ENCODE measurements at places on chromosomes 3 and 15.

DNA sequence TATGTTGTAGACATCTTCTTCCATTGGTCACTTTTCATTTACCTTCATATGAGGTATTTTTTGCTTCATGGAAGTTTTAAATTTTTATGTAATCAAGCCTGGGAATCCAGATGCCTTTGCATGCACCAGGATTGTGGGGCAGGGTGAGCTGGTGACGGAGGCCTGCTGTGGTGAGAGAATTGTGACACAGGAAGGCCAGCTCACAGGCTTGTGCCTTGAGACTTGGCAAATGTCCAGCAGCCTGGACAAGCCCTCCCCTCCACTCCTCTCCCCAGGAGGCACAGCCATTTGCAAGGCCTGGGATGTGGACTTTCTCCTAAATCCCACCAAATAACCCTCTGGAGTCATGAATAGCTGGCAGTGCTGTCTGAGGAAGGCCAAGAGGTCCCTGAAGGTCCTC, 67.4 kb downstream of the RHCG start:
- peak; percentile 25 for DNase-seq

GRCh38 chr15:70608144-70608543, 155.2 kb downstream of the UACA start:
- DNase-seq, result no peak

GRCh38 chr3:14324224-14324944, 78.0 kb upstream of the SLC6A6 start:
- no peak for DNase-seq

DNA sequence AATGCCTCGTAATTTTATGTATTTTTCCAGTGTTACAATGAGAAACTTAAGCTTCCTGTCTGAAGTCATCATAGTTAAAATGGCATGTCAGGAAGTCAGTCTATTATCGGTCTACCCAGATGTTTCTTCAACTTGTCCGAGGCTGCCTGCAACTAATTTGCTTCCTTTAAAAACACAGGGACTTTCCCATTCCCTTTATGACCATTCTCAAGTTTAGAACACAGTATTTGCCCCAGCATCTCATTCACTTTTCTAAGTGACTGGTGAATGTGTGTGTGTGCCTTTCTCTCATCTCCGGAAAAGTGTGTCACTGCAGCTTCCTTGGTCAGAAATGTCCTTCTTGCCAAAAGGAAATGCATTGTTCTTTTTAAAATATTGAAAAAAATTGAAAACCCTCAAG, 466.6 kb downstream of the RAP2B start:
- DNase-seq, result peak; percentile 68

- no peak for DNase-seq
These were observed 480.1 kb upstream of the SGO1 start for GRCh38 chr3:20666091-20666490.

- no peak for DNase-seq
These were observed 110.0 kb upstream of the CDIN1 start for GRCh38 chr15:36469311-36469966.

DNA sequence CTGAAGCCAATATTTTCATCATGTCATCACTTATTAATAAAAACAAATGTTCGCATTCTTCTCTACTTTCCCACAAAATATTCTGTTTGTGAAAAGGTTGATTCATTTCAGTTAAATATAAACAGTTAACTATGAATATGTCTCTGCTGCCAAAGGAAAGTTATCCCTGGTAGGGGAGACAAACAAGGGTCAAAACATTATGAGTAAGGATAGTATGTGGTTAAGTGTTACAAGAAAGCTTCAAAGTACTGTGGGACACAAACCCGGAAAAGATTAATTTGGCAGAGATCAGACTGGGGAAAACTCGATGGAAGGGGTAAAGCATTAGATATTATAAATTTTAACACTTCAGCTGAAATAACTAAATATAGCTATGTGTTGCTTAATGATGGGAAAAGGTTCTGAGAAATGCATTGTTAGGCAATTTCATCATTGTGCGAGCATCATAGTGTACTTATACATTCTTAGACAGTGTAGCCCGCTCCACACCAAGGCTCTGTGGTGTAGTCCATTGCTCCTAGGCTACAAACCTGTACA, 436.5 kb upstream of the TBL1XR1 start:
- no peak for DNase-seq

- no peak for DNase-seq
These were observed 26.1 kb downstream of the GBE1 start for GRCh38 chr3:81735334-81735733.

DNA sequence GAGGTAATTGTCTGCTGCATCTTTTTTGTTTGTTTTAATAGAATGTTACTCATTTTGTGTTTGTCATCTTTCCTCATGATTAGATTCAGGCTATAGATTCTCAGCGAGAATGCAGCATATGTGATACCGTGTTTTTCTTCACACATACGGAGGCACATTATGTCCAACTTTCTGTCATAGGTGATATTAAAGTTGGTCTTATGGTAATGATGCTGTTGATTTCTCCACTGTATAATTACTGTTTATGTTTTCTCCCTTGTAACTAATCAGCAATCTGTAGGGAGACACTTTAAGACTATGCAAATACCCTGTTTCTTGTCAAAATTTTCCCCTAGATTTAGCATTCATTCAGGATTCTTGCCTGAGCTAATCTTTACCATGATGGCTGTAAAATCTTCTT, 87.6 kb downstream of the CLDN1 start:
- no peak for DNase-seq

DNA sequence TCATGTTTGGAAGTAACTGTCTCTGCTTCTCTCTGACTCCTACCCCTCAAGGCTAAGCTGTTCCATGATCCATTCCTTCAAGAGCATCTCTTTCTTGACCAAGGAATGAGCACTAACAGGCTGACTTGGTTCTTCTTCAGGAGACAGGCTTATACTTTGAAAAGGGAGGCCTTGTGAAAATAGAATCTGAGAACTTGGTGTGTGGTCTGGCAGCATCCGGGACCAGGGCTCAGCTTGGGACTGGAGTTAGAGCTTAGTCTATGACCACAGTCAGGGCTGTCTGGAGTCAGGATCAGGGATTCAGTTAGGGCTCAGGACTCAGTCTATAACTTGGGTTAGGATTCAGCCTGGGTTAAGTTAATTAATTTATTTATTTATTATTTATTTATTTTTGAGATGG, 44.9 kb upstream of the SLC6A6 start:
- no peak for DNase-seq

DNA sequence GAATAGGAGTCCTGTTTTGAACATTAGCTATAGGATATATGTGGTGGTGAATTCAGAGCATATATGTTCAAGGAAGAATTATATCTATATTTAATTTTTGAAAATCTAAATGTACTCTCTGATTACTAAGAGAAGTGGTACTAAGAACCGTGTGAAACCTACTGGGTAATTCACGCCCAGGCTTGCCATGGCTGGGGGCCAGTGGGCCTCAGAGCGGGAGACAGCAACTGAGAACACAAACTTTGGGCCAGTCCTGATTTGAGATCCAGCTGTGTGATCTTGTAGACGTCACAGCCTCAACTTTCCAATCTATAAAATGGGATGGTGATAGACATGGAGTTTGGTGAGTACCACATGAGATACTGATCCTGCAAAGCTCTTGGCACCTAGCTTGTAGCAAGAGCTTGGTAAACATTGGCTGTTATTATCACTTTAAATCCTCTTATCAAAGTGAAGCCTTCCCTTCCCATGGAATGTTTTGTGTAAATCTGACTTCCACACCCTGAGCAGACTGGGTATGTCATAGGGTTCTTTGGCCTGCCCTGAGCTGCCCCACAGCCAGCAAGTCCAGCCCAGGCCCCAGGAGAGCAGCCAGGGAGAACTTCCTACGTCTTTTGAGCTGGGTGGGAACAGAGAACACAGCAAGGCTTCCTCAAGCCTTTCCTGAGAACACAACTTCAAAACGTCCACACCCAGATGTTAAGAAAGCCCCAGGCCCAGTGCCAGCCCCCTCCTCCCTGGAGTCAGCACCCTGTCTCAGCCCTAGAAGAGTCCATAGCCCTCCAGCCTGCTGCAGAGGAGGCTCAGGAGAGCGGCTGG, 8.2 kb upstream of the PAQR5 start:
- DNase-seq, result no peak
